ENCODE measurements at places on chromosomes 5 and 9. TPM values are rescaled to one million over a fixed set of nuclear protein-coding genes. Genes with fewer than 3 reads are reported as not detected.

Gene BARX1
- total RNA-seq = not detected

Gene POLR3G
- total RNA-seq = 11.7 TPM

Gene DPP7
- 236 TPM for total RNA-seq

Gene PPP3R2
- total RNA-seq = not detected

Gene PCDH12
- 0.60 TPM for total RNA-seq

Gene HACD4
- 3.9 TPM for total RNA-seq

Gene PCDHGB6
- not detected for total RNA-seq

Gene PDE6A
- total RNA-seq = not detected

Gene SHC3
- not detected for total RNA-seq

Gene CD72
- total RNA-seq = 11.1 TPM

Gene ADAMTS13
- 2.6 TPM for total RNA-seq

Gene AGXT2
- total RNA-seq = not detected

Gene STPG3
- total RNA-seq = not detected

Gene CKMT2
- total RNA-seq = 0.51 TPM

Gene ACOT12
- not detected for total RNA-seq

Gene NMUR2
- not detected for total RNA-seq

Gene TMEM215
- not detected for total RNA-seq

Gene ITK
- total RNA-seq = 308 TPM

Gene FAM81B
- total RNA-seq = not detected

Gene MEIKIN
- not detected for total RNA-seq

Gene CTXN3
- total RNA-seq = not detected

Gene SAXO1
- total RNA-seq = 0.05 TPM

Gene CYFIP2
- total RNA-seq = 493 TPM

Gene BSPRY
- total RNA-seq = 29.6 TPM

Gene RFX3
- 10.0 TPM for total RNA-seq

Gene MARCHF11
- not detected for total RNA-seq

Gene DOK3
- total RNA-seq = 1.8 TPM

Measured in activated naive CD4-positive, alpha-beta T cell treated with anti-CD3 and anti-CD28 coated beads, Interleukin-2, amount 50 U/mL, for 72 hours (primary cell).